Stimulated activated CD8-positive, alpha-beta memory T cell treated with anti-CD3 and anti-CD28 coated beads, Interleukin-4, amount 100 ng/mL, for 48 hours (primary cell): ENCODE measurements at places on chromosomes 4 and X.

- DNase-seq: no peak
Measured at GRCh38 chrX:49003696-49004095, 1.6 kb upstream of the GRIPAP1 start.

GRCh38 chr4:184259866-184260265 is 42.2 kb upstream of the ENPP6 start:
- DNase-seq: no peak

GRCh38 chrX:9342561-9343051 is 122.3 kb upstream of the TBL1X start:
- peak; percentile 62 for DNase-seq

DNA sequence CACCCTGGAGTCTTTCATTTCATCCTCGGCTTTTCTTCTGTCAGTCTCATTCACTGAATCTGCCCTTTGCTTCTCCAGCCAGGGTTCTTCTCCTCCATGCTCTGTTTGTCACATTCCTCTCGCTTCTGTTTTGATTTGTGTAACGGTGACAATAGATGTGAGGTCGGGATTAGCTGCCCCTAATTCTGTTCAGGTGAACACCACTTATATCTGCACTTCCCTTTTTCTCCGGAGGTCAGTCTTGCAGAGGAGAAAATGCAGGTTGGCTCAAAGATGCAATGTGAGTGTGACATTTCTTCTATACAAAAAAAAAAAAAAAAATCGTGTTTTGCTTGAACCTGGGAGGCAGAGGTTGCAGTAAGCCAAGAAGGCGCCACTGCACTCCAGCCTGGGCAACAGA is 262.9 kb downstream of the ASMT start:
- DNase-seq: no peak

DNA sequence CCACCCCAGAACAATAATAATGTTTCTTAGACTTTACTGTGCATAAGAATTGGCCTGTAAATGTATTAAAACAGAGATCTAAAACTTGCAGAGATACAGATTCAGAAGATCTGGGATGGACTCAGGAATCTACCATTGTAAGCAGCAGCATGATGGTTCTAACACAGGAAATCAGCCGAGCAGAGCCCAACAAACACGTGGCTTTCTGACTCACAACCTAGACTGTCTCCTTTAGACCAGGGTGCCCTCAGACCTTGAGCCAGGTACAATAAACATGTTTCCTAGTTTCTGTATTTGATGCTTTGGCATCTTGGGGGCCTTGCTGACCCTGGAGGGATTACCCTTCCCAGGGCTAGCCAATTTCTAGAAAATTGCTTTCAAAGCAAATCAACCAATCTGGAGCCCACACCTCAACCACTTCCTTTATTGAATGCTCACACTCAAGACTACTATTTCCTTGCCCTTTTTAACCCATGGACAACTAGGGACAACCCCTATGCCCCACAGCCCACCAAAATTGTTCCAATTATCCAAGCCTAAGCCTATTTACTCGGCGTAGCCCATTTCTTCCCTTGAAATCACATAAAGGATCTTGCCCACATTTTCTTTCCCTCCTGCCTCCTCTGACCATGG is 80.5 kb downstream of the TBC1D9 start:
- no peak for DNase-seq

DNA sequence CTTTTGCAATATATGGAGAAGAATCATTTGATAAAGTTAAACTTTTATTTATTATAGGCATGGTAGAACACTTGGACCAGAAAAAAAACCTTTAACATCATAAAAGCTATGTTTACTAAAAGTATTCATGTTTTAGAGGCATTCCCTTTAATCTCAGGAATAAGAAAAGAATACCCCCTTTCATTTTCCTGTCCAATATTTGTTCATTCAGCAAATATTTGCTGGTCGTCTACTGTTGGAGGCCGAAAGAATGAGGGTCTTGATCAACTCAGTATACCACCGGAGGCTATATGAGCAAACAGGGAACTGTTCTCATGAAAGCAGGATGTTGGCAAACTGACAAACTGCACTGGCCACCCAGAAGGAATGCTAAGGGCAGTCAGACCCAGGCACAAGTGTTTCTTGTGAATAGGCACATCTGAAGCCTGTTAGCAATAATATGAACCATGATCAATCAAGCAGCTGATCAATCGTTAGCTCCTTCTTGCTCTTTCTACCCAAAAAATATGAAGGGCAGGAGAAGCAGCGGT is 480.8 kb upstream of the FAT1 start:
- no peak for DNase-seq

GRCh38 chrX:29477878-29478277 is 737.5 kb upstream of the MAGEB2 start:
- DNase-seq: no peak

DNA sequence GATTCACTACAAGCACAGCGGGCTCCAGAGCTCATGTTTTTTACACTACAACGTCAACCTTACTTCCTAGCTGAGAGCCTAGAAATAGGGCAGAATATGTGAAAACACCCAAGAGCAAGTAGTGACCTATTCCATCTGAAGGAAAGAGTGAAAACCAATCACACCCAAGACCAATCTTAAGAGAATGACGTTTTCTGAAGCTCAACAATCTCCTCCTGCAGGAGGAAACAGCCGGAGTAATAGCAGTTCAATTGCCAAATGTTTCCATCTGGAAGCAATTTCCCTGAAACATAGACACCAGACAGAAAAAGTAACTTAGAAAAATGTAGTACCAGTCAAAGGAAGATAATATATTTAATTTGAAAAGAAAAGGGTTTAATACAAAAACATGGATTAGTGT is 142.4 kb downstream of the ANXA5 start:
- DNase-seq: no peak

GRCh38 chr4:36011381-36011780 is 232.9 kb downstream of the ARAP2 start:
- DNase-seq: no peak
